ENCODE measurements at places on chromosomes 5 and 9.

- no peak for DNase-seq
Measured at GRCh38 chr9:137446851-137447471, 5.8 kb upstream of the ENTPD8 start.

DNA sequence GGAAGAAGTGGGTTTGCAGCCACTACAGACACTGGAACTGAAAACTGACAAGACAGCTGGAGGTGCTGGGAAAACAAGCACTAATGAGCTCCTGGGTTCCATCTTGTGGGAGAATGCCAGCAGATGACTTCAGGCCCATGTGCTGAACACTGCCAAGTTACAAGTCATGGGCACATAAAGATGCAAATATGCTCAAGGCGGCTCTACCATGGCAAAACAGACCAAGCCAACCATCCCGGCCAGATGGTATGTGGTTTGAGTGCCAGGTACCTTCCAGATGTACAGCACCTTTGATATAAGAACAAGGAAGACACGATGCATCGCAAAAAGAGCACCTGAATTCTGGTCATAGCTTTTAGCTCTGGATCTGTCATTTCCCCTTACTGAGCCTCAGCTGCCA, 19.9 kb downstream of the TNFSF8 start:
- DNase-seq: no peak

- peak; percentile 80 for DNase-seq
Measured at GRCh38 chr5:120463991-120464626, at the start of gene PRR16. Gene PRR16 (plus strand): TSS chr5:120464300.

GRCh38 chr9:135416664-135417290, 62.8 kb upstream of the PPP1R26 start:
- DNase-seq: no peak

DNA sequence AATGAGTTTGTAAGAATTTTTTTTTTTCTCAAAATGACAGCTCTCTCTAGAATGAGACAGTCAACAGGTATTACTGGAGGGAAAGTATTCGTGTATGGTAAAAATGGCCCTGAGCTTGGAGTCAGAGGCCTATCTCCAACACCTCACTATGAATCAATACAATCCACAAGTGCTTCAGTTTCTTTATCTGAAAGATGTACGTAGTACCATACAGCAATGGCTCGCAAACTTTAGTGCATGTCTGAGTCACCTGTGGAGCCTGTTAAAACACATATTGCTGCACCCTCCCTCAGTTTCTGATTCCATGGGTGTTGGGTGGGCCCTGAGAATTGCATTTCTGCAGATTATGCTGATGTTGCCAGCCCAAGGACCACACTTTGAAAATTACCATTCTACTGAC, 44.6 kb downstream of the DMRT2 start:
- no peak for DNase-seq

GRCh38 chr9:73118898-73119554, 32.6 kb upstream of the ANXA1 start:
- DNase-seq: peak; percentile 32

- peak; percentile 68 for DNase-seq
Measured at GRCh38 chr9:69885474-69885929, 64.9 kb downstream of the CFAP95 start.

DNA sequence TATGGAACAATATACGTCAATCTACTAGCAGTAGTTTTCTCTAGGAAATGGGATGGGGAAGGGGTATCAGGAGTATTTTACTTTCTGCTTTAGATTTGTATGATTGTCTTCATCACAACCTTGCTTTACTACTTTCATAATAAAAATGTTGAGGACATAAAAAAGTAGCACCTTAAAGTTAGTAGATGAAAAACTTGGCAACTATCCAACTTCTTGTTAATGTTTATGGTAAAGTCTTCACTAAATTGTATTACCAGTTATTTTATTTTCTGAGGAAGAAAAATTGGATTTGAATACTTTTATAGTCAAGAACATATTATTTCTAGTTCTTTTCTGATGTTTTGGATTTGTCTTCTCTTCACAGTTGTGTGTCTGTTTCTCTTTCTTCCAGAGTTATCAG, 372.1 kb downstream of the ARRDC3 start:
- no peak for DNase-seq

DNA sequence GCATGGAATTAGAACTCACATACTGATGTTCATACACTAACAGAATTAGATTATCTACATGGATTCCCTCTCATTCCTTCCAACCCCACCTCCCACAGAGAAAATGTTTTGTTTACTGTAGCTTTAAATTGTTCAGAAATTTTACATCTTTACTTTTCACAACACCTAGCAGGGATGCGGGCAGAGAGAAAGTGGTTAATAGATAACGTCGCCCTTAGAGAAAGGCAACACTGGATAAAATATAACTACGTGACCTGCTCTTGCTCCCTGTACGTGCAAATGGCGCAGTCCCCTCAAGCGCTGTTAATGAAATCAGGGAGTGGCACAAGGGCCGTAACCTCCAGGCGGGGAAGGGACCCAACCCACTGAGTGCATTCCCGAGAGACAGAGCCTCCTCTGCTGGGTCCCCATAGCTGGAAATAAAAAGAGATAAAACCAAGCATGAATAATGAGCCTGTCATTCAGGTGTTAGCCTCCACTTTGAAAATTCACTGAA, 125.3 kb upstream of the DAPK1 start:
- DNase-seq: no peak

GRCh38 chr9:38380872-38381534, 11.5 kb upstream of the ALDH1B1 start:
- DNase-seq: peak; percentile 93

- no peak for DNase-seq
Measured at GRCh38 chr5:149895416-149896345, 48.9 kb downstream of the PDE6A start.

DNA sequence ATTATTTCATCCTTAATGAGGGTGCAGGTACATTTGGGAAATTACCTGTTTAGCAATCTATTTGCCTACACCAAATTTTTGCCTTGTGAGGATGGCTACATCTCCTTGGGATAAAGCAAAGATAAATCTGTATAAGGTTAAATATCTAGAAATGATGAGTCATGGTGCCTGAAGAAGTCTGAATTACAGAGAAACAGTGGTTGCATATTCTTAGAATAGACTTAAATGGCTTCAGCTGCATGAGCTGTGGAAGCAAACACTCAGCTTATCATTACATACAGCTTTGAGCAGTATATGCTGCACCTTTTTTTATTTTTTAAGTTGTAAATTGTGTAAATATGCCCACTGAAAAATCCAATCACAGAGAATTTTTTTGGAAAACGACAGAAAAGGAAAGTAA, 153.5 kb downstream of the RAPGEF6 start:
- DNase-seq: no peak

GRCh38 chr5:27727254-27727653, 688.9 kb upstream of the CDH9 start:
- peak; percentile 70 for DNase-seq

DNA sequence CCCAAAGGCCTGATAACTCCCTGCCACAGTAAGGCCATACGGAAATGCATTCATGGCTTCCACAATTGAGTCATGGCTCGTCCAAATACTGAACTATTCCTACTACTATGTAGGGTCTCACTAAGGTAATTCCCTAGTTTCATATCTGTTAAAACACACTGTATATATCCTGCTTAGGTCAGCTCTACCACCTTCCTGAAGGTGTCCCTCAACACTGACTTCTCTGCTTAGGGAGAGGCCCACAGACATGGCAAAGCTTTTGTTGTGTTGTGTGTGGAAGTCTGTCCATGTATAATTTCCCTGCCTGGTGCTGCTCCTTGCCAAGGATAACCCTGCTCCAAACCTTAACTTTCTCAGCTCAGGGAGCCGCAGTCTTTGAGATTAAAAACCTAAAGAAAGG, 60.4 kb downstream of the GIN1 start:
- DNase-seq: no peak

DNA sequence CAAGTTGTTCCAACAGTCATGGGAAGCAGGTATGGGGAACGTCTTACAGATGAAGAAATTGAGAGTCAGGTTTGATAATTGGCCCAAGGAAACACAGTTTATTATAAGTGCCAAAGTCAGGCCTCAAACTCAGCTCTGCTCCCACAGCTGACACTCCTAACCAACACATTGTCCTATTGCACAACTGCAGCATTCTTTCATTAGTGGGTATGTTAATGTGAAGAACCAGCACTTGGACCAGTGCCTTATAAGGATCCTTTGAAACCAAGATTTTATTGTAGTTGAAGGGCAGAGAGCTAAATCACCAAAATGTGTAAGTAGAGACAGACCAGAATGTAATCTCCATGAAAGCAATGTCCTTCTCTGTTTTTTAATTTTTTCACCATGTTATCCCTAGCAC, 56.1 kb downstream of the GRIA1 start:
- DNase-seq: no peak

DNA sequence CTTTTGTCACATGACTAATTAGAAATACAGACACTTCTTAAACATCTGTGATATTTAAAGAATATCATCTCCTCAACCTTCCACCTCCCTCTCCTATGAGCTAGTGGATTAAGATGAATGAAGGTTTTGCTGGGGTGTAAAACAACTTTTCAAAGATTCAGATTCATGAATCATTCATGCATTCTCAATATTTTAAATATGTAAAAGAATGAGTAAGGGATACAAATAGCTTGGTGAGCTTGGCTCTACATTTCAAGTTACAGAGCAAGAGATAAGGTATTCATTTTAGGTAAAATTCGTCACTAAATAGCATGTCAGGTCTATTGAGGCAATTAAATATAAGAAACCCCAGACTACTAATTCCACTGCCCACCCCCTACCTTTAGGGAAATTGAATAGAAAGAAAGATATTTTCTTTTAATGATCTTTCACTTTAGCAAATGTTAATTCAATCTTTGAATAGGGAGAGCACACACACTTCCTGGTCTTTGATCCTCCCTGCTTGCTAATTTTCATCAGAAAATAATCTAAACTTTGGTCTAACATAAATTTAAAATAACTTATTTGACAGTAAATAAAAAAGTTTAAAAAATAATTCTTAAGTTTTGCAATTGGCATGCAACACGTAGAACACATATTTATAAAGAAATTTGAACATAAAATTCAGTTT, 486.9 kb upstream of the ITGA1 start:
- no peak for DNase-seq

GRCh38 chr5:82635561-82636288, 357.6 kb upstream of the RPS23 start:
- no peak for DNase-seq

DNA sequence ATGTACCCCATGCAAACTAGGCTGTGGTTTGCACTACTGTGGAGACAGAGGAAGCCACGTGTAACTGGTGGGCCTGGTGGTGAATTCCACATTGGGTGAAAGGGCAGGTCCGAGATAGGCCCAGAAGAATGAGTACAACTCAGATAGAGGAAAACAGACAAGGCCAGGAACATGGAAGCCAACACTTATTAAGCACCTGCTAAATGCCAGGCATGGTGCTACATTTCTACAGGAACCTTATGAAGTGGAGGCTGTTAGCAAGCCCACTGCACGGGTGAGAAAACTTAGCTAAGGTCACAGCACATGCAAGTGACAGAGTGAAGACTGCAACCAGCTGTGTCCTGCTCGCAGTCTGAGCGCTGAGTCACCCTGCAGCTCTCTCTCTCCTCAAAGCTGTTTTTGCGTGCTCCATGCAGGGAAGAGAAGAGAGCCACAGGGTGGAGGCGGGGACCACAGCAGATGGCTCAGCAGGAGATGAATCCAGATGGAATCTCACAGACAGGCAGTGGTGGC, 65.5 kb upstream of the SPTLC1 start:
- DNase-seq: peak; percentile 82

DNA sequence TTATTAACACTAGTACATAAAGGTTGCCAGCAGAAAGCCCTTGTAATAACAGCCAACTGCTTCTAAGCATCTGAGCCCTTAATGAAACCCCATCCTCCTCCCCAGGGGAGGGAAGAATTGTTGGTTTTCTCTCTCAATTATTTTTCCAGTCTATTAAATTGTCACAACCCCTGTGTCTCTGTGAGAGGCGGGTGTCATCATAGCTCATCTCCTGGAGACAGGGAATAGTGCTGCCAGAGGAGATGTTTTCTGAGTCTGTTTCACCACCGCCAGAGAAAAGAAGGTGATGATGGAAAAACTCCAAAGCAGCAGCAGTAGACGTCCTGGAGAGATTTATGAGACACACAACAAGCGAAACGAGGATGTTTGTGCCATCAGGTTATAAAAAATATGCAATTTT, 271.1 kb upstream of the NMUR2 start:
- no peak for DNase-seq

DNA sequence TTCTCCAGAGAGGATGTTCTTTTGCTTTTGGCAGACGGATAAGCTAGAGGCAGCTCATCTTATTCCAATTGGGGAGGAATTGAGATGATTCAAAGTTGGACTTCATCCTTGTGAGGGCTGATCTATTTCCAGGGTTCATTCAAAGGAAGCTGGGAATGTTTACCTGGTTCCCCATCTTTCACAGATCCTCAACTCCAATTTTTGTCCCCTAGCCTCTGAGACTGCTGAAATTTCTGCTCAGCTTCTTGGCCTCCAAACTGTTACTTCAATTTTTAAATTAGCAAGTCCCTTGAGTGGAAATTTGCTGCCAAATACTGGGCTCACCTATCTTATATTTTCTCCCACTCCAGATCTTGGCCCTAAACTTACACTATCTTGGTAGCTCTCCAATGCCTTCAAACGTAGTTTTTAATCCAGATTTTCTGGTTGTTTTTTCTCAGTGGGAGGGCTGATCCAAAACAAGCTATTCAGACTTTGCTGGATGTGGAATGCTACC, 93.9 kb upstream of the NEK6 start:
- no peak for DNase-seq
